Activated CD8-positive, alpha-beta memory T cell treated with anti-CD3 and anti-CD28 coated beads for 1 hour (primary cell): ENCODE measurements at places on chromosomes 5 and 9.

DNA sequence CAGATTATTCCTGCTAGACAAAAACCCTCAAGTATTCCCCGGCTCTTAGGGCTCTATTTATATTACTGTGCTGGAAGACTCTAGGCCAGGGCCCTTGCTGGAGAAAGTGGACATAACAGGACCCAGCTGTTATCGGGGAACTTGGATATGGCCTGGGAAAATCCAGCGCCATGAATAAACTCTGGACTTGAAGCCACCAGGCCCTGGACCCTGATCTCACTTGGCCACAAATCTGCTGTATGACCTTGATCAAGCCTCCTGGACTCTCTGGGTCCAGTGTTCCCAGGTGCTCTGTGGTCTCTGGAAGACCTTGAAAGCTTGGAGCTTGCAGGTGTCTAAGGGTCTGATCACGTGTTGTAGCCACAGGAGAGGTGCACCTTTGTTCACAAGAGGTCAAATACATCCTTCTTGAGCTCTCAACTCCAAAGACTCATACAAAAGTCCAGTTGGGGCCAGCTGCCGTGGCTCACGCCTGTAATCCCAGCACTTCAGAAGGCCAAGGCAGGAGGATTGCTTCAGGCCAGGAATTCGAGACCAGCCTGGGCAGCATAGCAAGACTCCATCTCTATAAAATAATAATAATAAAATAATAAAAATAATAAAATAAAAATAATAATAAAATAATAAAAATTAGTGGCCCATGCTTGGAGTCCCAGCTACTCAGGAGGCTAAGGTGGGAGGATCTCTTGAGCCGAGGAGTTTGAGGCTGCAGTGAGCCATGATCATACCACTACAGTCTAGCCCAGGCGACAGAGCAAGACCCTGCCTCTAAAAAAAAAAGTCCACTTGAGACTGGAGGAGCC lies 26.5 kb downstream of the COL27A1 start:
- no peak for DNase-seq

DNA sequence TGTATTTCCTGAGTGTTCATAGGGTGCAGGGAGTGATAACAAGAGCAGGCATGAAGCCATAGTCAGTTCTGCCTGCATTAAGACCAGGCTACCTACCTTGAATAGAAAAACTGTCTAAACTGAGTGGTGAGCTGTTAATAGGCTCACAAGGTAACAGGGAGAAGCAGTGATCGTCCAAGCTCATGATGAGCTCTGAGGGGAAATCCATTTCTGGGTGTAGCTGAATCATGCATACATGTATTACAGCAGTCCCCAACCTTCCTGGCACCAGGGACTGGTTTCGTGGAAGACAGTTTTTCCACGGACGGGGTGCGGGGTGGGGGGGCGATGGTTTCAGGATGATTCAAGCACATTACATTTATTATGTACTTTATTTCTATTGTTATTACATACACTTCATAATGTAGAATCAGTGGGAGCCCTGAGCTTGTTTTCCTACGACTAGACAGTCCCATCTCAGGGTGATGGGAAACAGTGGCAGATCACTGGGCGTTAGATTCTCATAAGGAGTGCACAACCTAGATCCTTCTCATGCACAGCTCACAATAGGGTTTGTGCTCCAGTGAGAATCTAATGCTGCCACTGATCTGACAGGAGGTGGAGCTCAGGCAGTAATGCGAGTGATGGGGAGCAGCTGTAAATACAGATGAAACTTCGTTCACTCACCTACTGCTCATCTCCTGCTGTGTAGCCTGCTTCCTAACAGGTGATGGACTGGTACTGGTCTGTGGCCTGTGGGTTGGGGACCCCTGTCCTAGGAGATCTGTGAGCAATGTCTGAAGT lies 100.0 kb upstream of the IL6ST start:
- DNase-seq = no peak

DNA sequence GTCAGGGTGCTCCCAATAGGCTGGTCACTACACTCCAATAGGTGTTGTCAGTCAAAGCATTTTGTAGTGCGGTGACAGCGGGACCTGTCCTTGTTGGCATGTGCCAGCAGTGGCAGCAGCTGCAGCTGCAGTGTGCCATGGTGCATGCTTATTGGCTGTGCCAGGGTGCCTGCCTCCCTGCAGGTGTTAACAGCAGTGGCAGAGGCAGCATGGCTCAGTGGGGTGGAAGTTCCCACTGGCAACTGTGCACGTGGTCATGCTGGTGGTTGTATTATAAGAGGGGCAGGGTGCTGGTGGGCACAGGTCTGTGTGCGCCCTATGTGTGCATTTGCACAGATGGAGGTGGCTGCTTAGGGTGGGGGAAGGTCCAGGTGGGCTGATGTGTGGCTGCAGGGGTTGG lies 133.7 kb upstream of the EDIL3 start:
- DNase-seq = no peak

DNA sequence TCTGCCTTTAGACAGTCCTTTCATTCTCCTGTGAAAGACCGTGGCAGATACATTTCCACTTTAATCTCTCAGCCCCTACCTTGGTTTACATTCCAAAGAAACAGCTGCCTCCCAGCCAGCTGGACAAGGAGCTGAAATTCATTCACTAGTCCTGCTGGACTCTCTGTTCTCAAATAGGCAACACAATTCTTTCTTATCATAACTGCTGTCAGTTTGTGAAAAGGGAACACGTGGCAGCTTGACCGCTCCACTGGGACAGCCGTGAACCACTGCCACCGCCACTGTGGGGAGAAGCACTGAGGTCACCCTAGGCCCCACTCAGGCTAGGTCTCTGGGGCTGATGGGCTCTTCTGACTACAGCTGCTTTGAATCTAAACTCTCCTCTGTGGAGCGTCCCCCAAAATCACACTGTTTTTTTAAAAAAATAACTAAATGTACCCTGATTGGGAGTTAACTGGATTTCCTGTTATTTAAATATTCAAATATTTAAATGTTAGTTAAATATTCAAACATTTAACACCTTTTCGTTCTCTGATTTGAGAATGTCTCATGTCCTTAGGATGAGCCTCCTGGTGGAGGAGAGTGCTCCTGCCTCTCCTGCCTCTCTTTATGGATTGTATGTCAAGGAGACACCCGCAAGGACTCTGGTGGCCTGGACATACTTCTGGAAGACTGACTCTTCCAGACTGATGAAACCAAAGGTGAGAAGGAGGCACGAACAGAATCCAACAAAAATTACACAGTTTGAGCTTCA lies 120.1 kb downstream of the BOD1 start:
- DNase-seq = no peak

GRCh38 chr5:77876316-77876715 lies 100.2 kb upstream of the TBCA start:
- DNase-seq = no peak

GRCh38 chr5:155050384-155051019 lies 36.9 kb downstream of the KIF4B start:
- no peak for DNase-seq

DNA sequence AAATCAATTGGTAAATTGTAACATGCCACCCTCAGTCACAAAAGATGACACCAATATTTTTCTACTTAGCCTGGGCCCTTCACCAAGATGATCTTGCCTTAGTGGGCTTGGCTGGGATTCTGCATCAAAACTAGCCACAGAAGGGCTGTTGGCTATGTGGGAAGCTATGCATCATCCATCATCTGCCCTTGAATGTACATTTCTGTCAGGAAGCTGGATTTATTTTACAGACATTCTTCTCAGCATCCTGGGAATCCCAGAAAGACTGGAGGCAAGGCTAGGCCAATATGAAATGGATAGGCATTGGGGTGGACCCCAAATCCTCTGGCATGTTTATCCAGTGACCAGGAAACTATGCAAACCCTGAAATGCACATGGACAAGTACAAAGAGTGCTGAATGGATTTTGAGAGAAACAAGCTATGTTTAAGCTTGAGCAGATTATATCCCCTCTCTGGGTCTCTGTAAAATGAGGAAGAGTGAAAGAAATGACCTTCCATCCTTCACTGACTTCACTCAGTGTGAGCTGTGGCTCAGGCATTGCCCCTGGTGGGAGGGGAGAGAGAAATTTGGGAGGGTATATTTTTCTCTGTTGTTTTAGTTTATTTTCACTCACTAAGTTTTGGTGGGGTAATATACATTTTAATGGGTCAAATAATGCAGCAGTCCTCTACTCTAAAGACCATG lies 283.6 kb downstream of the EBF1 start:
- no peak for DNase-seq

DNA sequence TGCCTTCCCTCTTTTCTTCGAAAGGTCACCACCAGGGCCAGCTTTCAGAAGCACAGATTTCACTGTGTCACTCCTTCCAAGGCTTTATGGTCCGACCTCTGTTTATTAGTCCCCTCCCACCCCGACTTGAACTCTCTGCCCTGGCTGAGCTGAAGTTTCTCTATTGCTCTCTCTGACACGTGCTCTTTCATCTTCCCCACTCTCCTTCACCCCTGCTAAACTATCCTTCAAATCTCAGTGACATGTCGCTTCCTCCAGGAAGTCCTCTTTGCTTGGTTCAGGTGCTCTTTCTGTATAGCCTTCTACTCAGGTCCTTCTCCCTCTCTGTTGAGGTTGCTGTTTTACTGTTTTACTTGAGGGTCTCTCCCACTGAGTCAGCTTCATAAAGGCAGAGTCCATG lies 64.4 kb downstream of the ARHGEF37 start:
- DNase-seq = no peak
